Smooth muscle cell of the brain vasculature (primary cell): ENCODE measurements at places on chromosomes 1 and 21.

GRCh38 chr1:244291236-244292201, 160.2 kb downstream of the ADSS2 start:
- no peak for DNase-seq

DNA sequence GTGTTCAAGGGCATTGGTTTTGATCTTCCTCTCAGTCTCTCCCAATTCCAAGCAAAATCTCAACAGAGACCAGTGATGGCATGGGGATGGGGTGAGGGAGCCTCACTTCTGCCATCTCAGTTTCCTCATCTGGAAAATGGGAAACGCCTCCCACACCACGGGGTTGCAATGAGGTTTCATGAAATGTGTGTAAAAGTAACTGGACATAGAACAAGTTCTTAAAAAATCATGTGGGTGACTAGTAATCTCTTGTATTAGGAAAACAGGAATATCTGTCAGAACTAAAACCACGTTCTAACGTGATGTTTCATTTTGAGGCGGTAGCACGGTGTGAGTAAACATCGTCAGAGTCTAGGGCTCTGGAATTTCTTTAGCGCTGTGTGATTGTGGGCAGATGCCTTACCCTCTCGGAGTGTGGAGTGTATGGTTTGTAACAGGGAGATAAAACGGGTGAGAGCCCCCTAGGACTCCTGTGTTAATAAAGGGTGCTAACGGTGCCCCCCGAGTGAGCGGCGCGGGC, 55.5 kb upstream of the DNAJC6 start:
- DNase-seq, result no peak

GRCh38 chr1:116942344-116942743, 32.6 kb downstream of the PTGFRN start:
- DNase-seq, result no peak

DNA sequence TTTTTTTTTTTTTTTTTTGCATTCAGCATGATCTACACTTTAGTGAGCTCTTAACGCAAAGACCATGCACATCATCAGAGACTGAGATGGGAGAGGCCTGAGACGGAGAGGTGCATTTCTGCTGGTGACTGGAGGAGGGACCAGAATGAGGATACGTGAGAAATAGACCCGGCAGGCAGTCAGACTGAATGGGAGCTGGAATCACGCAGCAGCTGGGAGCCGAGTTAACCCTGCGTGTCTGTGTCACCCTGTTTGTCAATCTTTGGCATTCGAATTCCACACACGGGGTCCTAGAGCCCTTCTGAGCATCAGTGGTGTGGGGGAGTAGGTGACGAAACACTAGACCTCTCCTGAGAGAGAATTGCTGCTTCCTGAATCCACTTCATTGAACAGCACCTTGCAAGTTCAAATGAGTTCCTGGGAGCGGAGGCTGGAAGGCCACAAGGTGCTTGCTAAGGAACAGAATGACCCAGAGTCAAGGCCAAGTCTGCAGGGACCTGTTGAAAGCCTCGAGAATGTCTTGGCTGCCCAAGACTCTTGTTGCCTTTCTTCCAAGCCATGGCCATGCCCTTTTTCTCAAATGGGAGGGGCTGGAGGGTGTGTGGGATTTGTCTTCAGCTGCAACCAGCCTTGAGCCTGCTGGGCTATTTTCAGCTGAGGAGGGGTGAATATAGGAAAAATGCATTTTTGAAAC, 123.3 kb downstream of the CNIH3 start:
- no peak for DNase-seq
